Activated T-helper 1 cell treated with anti-CD3 and anti-CD28 coated beads, Interleukin-12 subunit alpha, Interleukin-12 subunit beta, Interleukin-2, Interleukin-4 antibody, amounts not matched to agents 30 ng/mL and 10 ng/mL and 1 ng/mL, durations not matched to agents 14 hours and 24 hours and 36 hours (primary cell): ENCODE measurements at places on chromosomes 5 and 9. TPM values are rescaled to one million over a fixed set of nuclear protein-coding genes. Genes with fewer than 3 reads are reported as not detected.
A peak's percentile ranks its signal among the peaks of the same experiment; 100 is the strongest.

DNA sequence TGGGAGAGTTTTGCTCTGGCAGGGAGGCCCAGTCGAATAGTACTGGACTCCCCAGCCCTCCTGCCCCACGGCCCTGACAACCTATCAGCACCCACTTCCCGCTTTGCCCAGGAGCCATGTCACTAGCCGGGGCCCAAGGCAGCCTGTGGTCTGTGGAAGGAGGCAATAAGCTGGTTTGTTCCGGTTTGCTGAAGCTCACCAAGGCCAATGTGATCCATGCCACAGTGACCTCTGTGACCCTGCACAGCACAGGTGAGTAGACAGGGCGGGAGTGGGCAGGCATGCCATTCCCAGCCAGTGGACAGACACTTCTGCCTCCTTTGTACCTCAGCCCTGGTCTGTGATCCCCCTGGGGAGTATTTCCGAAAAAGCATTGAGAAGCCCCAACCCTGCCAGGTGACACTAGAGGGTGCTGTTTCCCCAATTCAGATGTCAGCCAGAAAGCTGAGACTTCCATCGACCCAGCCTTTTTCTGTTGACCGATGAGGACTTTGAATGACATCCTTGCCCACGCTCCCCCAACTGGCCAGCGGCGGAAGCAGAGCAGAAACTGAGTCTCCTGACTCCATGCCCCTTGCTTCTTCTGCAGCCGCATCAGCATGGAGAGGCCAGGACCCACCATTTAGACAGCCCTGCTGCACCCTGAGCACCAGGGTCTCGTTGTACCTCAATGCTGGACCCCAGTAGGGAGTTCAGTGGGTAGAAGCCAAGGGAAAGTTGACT lies 9.6 kb downstream of the PCYOX1L start:
- no peak overlapping the region for H3K4me3 ChIP-seq
- H3K4me1 ChIP-seq, result peaks cover 17% of the 10 kb centered on the region
- DNase-seq, result peak; percentile 37
- no peak overlapping the region for H3K27ac ChIP-seq

DNA sequence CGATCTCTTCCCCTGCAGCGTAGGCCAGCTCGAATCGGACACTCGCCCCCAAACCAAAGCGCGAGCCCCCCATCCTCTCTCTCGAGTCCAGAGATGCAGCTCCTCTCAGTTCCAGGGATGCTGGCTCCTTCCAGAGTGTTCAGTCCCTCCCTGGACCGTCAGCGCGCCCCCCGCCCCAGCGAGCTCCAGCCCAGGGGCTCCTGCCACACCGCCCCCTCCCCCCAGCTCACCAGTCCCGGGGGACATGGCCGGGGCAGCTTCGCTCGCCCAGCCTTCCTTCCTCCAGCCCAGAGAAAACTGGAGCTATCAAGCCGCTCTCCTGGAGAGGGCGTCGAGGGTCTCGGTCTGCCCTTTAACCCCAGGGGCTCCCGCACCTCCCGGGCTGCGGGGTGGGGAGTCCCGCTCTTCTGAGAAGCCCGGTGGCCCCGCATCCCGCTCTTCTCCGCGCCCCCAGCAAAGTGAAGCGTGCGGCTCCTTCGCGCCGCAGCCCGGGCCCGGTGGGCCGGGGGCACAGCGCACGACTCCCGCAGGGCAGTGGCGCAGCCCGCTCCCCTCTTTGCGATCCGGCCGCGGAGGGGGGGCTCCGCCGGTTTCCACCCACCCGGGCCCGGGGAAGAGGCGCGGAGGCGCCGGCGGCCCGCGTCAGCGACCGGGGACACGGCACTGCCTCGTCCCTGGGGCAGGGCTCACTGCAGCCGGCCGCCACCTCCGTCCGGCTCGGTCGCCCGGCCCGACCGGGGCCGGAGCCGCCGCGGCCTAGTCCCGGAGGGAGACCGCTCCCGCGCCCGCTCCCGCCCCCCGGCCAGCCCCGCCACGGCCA lies 587 bp downstream of the MIER3 start:
- H3K4me1 ChIP-seq, result peaks cover 28% of the 10 kb centered on the region
- peaks cover 4% of the 10 kb centered on the region for H3K36me3 ChIP-seq
- peaks cover 17% of the 10 kb centered on the region for H3K27me3 ChIP-seq

The PLCXD3 gene
- total RNA-seq, result not detected in 2 replicates

GRCh38 chr9:750249-750967 lies 91.1 kb upstream of the DMRT1 start:
- no peak overlapping the region for H3K27ac ChIP-seq
- peaks cover 47% of the 10 kb centered on the region for H3K4me1 ChIP-seq
- H3K27me3 ChIP-seq, result no peaks in the 10 kb centered on the region
- peak overlapping the region; percentile 6 for H3K4me3 ChIP-seq
- DNase-seq, result no peak

GRCh38 chr5:167503926-167504720 lies 787.3 kb upstream of the WWC1 start:
- no peak overlapping the region for H3K27ac ChIP-seq
- DNase-seq, result no peak
- H3K27me3 ChIP-seq, result no peaks in the 10 kb centered on the region
- no peaks in the 10 kb centered on the region for H3K36me3 ChIP-seq
- H3K4me1 ChIP-seq, result no peaks in the 10 kb centered on the region

- no peaks in the 10 kb centered on the region for H3K27me3 ChIP-seq
- no peak overlapping the region for H3K27ac ChIP-seq
- H3K36me3 ChIP-seq, result peaks cover 37% of the 10 kb centered on the region
Measured at GRCh38 chr5:5454391-5454790, 31.9 kb downstream of the ICE1 start.

DNA sequence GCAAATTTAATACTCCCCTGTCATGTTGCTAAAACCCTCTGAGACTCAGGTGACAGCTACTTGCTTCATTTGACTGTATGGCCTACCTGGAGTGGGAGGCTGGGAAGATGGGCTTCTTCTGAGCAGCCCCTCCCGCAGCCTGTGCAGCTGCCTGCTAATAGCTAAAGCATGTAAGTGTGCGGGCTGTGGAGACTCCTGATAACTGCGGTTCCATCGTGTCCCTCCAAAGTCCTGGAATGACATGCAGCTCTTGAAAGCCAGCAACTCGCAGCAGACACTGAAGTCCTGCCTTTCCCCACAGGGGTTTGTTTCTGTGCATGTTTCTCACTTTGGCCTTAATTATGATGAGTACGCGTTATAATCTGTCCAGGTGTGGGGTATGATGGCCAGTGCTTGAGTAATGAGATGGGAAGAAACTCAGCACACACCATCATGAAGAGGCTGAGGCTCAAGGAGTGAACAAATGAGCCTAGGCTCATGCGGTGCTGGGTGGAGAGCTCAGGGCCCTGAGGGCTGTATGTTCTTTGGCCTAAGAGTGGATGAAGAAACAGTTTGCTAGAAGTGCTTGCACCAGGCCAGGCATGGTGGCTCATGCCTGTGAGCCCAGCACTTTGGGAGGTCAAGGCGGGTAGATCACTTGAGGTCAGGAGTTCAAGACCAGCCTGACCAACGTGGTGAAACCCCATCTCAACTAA lies 119.1 kb downstream of the DOCK2 start:
- no peak overlapping the region for H3K4me3 ChIP-seq
- H3K4me1 ChIP-seq, result peaks cover 15% of the 10 kb centered on the region
- DNase-seq, result no peak
- H3K36me3 ChIP-seq, result peaks cover 31% of the 10 kb centered on the region

DNA sequence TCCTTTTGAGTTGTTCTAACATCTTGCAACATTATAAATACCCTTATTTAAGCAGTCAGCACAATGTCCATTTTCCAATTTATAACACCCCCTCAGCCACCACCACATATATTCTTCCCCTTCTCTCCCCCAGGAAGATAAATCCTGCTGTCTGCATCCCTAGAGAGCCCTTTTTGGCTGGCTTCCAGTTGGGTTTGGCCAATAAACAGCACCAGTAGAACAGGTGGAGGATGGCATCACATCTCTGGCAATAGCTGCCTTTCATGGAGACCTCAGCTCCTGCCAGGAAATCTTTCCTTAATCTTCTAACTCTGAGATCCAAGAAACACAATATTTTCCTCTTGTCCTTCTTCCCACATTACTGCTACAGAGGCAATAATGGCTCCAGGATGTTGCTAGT lies 53.7 kb downstream of the TRIM36 start:
- H3K36me3 ChIP-seq, result no peaks in the 10 kb centered on the region
- H3K4me3 ChIP-seq, result no peak overlapping the region
- DNase-seq, result no peak
- no peaks in the 10 kb centered on the region for H3K4me1 ChIP-seq

GRCh38 chr9:38651400-38652042 lies 31.1 kb upstream of the ANKRD18A start:
- no peaks in the 10 kb centered on the region for H3K4me1 ChIP-seq
- no peaks in the 10 kb centered on the region for H3K36me3 ChIP-seq
- H3K27ac ChIP-seq, result no peak overlapping the region

The NRG2 gene
- total RNA-seq, result 0.08 TPM in 1 of 2 replicates, not detected in the other

- no peak overlapping the region for H3K27ac ChIP-seq
- no peak overlapping the region for H3K4me3 ChIP-seq
- H3K36me3 ChIP-seq, result no peaks in the 10 kb centered on the region
- peaks cover 15% of the 10 kb centered on the region for H3K4me1 ChIP-seq
Measured at GRCh38 chr5:40555886-40556285, 123.8 kb upstream of the PTGER4 start.

DNA sequence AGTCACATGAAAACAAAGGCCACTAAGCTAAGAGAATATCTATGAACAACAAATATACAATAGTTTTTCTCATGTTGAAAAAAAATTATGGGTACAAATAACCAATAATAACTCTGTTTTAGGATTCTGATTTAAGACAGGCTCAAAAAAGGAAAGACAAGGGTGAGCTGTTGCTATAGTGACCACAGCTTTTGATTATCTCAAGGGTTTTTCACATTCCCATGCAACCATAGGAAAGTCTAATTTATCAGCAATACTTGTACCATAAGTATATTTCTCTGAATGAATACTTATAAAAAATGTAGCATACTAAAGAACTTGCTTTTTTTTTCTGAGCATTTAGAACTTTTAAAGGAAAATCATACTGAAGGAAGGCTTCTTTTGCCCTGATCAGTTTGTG lies 68.0 kb downstream of the MRPS27 start:
- H3K27ac ChIP-seq, result no peak overlapping the region
- no peak for DNase-seq
- peaks cover 3% of the 10 kb centered on the region for H3K27me3 ChIP-seq

DNA sequence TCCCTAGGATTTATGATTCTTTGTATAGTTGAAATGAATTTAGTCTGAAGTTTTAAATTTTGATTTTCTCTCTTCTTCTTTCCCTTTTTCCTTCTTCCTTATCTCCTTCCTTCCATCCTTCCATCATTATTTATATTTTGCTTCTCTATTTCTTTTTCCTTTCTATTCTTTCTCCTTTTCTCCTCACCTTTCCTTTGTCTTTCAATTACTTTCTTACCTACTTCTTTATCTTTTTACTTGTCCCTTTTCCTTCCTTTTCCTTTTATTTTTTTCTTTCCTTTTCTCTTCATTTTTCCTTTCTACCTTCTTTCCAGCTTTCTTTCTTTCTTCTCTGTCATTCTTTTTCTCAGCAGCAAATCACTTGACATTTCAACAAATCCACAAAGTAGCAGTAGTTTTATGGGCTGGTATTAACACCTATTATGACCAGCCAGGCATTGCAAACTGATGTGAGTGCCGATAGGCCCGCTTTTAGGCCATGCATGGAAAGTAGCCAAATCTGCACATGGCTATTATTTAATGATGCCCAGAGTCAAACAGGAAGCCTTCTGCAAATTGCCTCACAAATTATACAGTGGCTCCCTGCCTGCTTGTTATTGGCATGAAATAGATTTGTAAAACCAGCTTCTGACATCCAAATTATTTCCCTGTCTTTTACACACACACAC lies 37.1 kb upstream of the NR3C1 start:
- peaks cover 16% of the 10 kb centered on the region for H3K4me1 ChIP-seq
- no peaks in the 10 kb centered on the region for H3K36me3 ChIP-seq
- peaks cover 12% of the 10 kb centered on the region for H3K27me3 ChIP-seq
- no peak for DNase-seq

The RNF180 gene
- not detected in 2 replicates for total RNA-seq

- H3K4me3 ChIP-seq, result no peak overlapping the region
- no peak overlapping the region for H3K27ac ChIP-seq
- H3K27me3 ChIP-seq, result no peaks in the 10 kb centered on the region
- H3K4me1 ChIP-seq, result no peaks in the 10 kb centered on the region
- DNase-seq, result no peak
Measured at GRCh38 chr9:122281368-122281767, 16.7 kb downstream of the MRRF start.

GRCh38 chr9:135240222-135240621 lies 152.8 kb downstream of the OLFM1 start:
- H3K27me3 ChIP-seq, result no peaks in the 10 kb centered on the region
- DNase-seq, result no peak
- H3K27ac ChIP-seq, result no peak overlapping the region
- no peaks in the 10 kb centered on the region for H3K4me1 ChIP-seq
- no peak overlapping the region for H3K4me3 ChIP-seq

GRCh38 chr9:111805830-111806241 lies 11.1 kb upstream of the SHOC1 start:
- H3K27me3 ChIP-seq, result peaks cover 2% of the 10 kb centered on the region
- H3K4me1 ChIP-seq, result peaks cover 24% of the 10 kb centered on the region
- DNase-seq, result no peak
- H3K36me3 ChIP-seq, result peaks cover 2% of the 10 kb centered on the region
- no peak overlapping the region for H3K4me3 ChIP-seq

- no peaks in the 10 kb centered on the region for H3K4me1 ChIP-seq
- H3K36me3 ChIP-seq, result no peaks in the 10 kb centered on the region
- no peak for DNase-seq
- no peak overlapping the region for H3K27ac ChIP-seq
Measured at GRCh38 chr9:7433508-7434292, 365.9 kb downstream of the DMAC1 start.

GRCh38 chr5:73496984-73497457 lies 1.2 kb upstream of the BTF3 start:
- peaks cover 39% of the 10 kb centered on the region for H3K4me1 ChIP-seq
- peak overlapping the region; percentile 99 for H3K27ac ChIP-seq
- peaks cover 18% of the 10 kb centered on the region for H3K27me3 ChIP-seq
- H3K4me3 ChIP-seq, result peak overlapping the region; percentile 99
- peaks cover 30% of the 10 kb centered on the region for H3K36me3 ChIP-seq
